ENCODE measurements at places on chromosomes 5 and 9.

DNA sequence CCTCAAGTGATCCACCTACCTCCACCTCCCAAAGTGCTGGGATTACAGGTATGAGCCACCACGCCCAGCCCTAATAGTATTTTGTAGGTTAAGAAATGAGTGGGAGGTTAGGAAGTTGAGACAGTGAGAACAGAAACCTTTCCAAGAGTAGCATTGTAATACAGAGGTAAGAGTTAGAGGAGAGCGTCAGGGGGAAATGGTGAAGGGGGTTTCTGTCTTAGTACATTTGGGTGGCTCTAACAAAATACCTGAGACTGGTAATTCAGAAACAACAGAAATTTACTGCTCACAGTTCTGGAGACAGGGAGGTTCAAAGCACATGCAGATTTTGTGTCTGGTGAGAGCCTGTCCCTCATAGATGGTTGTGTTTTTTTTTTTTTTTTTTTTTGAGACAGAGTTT lies 18.8 kb downstream of the SMIM3 start:
- DNase-seq: no peak

GRCh38 chr9:132690696-132691095 lies 20.4 kb downstream of the GTF3C4 start:
- no peak for DNase-seq

GRCh38 chr9:134325813-134326723 lies at the start of gene RXRA:
Gene RXRA, plus strand, starts transcription at chr9:134326455. Its CDS starts 177 bp downstream, at chr9:134326632.
- DNase-seq: peak; percentile 85

GRCh38 chr5:93070938-93071337 lies 510.1 kb downstream of the NR2F1-AS1 start:
- DNase-seq: no peak

DNA sequence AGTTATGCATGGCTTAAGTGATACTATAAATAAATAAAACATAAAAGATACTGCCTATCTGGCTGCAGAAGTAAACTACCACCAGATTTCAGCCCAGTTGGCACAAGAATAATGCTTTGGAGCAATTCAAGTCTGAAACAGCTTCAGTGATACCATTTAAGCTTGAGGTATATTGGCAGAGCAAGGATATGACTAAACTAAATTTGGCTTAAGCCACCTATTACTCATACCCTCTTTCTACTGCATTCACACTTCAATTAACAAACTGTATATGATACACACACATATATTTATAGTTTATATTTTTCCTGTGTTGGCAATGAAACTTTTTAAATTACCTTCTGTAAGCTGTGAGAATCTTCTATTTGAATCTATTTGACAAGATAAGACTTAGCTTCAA lies 431.9 kb downstream of the ANXA1 start:
- peak; percentile 54 for DNase-seq

- no peak for DNase-seq
Observed at GRCh38 chr5:80667384-80667783, 12.6 kb upstream of the DHFR start.

DNA sequence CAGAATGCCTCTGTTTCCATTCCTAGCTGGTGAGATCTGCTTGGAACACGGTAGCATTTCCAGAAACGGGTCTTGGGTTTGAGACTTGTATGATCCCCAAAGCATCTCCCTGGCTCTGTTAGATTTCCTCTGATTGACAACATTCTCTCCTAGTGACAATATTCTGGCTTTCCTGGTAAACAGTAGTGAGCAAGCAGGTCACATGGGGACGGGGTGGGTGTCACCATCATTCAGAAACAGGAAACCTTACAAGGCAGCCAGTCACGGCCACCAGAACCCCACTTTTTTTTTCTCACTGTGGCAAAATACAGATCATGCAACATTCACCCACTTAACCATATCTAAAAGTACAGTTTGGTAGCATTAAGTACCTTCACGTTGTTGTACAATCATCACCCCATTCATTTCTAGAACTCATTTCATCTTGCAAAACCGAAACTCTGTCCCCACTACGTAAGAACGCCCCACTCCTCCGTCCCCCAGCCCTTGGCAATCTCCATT lies 90.1 kb upstream of the LMX1B start:
- no peak for DNase-seq

DNA sequence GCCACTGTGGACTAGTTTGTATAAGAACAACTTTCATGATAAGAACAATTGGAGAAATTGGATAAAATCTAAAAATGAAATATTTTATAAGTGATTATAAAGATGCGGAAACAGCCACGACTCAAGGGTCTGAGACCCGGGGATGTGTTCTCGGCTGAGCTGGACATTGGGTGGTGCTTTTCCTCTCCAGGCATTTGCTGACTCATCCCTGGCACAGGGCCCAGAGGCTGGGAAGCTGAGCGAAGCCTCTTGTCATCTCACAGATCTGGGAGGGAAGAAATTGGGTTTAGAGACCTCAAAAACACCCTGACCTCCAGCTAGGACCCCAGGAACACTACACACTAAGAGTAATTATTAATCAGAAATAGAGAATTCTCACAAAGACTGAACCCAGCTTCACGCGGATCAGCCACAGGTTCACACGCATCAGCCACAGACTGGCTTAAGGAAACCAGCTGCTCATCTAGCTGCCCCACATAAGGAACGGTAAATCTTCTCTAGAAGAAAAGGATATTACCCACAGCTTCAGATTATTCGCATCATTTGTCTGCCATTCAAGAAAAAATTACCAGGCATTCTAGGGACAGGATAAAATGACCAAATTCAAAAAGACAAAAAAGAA lies 2.8 kb upstream of the OR2V1 start:
- DNase-seq: peak; percentile 87

DNA sequence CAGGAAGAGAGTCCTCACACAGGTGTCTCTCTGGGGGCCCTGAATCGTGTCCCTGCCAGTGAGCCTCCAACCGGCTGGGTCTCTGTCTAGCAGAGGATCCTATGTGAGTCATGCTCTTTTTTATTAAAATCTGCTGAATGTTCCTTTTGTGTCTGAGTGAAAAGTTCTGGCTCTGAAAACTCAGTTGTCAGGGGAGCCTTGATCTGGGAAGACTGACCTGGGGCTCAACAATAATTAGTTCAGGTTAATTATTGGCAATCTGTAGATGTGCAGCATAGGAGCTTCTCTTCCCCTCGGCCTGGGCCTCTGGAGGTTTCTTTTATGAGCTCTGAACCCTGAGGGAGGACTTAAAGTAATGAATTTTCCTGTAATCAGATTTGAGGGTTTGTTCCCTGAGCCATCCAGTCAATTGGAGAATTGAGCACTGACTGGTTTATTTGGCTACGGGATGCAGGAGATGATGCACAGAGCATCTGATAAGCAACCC lies 45.2 kb downstream of the ALG2 start:
- DNase-seq: no peak

DNA sequence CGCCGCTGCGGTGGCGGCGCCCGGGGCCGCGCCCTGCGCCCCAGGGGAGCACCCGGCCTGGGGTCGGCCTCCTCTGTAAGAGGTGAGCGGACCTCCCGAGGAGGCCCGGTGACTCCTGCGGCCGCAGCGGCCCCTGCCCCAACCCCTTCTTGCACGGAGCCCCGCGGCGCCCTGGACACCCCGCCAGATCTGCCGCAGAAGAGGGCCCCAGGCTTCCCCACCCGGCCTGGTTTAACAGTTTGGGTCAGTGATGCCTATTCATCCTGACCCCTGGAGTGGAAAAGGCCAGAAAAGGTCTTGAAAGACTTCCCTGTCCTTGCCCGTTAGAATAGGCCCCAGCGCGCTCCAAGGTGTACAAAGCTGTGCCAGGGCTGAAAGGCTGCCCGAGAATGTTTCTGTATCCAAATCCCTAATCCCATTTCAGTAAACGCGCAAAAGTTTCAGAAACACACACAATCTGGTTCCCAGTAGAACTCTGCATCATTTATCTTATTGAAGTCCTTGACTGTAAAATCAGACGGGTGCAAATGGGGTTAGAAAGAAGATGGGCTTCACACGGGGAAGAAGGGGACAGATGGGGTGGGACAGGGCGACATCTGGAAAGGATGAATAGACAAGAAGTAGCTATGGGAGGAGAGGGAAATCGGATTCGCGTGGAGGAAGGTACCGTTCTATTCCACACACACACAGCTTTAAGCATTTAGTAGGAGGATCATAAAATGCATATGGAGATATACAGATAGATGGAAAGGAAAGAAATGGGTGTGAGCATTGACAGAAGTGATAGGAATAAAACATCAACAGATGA lies 1.1 kb upstream of the SSBP2 start:
- DNase-seq: no peak

DNA sequence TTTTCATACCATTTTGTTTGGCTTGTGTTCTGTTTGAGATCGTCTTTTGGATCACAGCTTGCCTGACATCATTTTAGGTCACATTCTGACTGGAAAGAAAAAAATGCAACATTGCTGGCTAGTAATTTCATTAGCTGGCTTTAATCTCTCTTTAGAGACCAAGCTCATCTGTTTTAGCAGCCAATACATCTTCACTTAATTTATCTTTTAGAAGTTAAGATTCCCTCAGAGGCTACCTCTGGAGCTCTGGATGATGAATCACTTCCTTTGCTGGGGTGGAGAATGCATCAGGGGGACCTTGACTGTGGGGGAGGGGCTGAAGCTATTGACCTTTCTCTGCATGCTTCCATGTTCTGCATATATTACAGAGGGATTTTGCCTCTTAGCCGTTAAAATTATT lies 181.5 kb upstream of the OTULINL start:
- peak; percentile 78 for DNase-seq

DNA sequence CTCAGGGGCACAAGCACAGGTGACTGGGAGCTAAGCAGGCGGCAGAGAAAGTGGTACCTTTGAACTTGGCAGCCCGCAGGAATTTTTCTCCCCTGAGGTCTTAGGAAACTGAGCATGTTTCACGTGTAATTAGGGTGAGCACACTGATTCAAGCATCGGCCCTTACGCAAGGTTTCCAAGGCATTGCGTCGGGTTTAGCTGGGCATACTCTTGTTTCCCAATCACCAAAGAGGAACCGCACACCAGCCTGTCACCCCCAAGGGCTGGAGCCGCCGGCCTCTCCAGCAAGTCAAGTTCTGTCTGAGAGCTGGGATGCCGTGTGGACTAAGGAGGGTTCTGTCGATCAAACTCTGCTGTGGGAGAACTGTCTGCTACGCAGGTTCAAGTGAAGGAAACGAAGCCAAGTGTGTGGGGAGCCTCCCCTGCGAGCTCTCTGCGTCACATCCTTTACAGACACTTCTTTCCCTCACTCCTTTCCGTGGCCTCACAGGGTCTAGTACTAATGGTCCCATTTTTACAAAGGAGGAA lies 53.0 kb downstream of the ERGIC1 start:
- DNase-seq: peak; percentile 100

- DNase-seq: no peak
Observed at GRCh38 chr5:171682801-171683200, 102.8 kb upstream of the SMIM23 start.

DNA sequence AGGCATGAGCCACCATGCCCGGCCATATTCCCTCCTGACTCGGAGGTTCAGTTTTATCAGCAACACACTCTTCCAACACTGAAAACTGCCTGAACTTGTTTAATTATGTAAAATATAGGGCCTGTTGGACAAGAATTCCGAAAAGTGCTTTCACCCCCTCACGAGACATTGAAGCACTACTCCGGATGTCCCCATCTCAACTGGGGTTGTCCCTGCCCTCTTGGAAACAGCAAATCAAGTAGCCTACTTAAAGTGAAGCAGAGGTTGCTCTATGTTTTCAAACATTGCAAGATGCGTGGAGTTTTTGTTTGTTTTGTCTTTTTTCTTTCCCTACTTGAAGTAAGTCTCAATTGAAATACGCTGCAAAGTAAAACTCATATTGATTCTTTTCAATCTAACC lies 7.6 kb downstream of the PTGER4 start:
- no peak for DNase-seq

- peak; percentile 83 for DNase-seq
Observed at GRCh38 chr5:56323505-56323904, 90.4 kb upstream of the ANKRD55 start.

- no peak for DNase-seq
Observed at GRCh38 chr9:111663301-111663823, 2.0 kb downstream of the GNG10 start.

GRCh38 chr9:36102742-36103495 lies 33.6 kb upstream of the GLIPR2 start:
- DNase-seq: peak; percentile 82

DNA sequence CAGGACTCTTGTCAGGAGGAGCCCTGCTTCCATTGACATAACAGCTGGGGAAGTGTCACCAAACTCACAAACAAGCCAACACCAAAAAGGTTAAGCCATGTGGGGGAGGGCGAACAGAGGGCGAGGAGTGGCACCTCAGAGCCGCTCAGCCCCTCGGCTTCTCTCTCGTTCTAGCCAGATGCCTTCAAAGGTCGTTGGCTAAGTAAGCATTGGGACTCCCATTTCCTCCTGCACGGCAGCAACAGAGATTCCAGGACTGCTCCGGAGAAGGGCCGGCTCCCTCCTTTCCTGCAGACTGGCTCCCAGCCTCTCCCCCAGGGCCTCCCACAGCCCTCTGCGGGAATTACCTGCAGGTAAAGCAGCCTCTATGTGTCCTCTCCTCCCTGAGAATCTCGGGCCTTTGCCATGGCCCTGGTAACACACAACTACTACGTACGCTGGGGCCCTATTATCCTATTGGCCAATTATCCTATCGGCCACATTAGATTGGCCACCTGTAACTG lies 52.1 kb upstream of the RNU6ATAC start:
- no peak for DNase-seq

DNA sequence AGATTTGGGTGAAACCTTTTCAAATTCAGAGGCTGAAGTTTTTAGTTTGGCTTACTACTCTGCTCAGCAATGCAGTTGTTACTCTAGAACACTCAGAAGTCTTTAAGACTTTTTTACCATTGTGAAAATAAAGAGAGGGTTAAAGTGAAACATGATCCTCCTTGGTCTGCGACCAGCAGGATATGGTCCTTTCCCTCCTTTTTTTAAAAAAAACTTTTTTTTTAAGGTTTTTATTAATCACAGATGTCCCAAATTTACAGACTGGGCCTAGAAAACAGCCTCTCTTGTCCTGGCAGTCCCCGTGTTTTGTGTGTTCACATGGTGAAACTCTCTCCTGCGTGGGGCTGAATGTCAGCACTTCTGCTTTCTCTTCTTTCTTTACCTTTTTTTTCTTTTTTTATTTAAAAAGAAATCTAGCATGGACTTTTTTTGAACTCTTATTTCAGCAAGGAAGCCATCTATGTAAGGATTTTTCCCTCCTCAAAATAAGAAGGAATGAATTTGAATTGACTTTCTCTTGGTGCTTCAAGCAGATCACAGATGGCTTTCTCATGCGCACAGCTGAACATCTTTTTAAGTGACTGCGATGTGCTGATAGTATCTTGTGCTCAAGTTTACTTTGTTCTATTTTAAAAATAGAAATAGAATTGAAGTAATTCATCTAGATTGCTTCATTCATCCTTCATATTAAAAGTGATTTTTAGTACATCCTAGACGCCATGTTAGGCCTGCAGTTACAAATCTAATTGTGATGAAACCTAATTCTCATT lies 128.7 kb upstream of the OTULINL start:
- peak; percentile 52 for DNase-seq

All from iris pigment epithelial cell (primary cell).